ENCODE measurements at places on chromosomes 7 and 10.

GRCh38 chr7:123627851-123628250 lies 26.2 kb downstream of the ASB15 start:
- no peak for DNase-seq

GRCh38 chr7:45007106-45007505 lies 7.1 kb downstream of the CCM2 start:
- DNase-seq: no peak

- no peak for DNase-seq
Observed at GRCh38 chr7:148722340-148723165, 23.9 kb downstream of the CUL1 start.

GRCh38 chr7:29340696-29341095 lies 146.1 kb downstream of the CHN2 start:
- DNase-seq: no peak

- DNase-seq: no peak
Observed at GRCh38 chr10:60679388-60679990, 98.8 kb upstream of the CDK1 start.

- no peak for DNase-seq
Observed at GRCh38 chr10:8055420-8056349, 1.2 kb downstream of the GATA3 start.

Data from ACHN (cell line).